NCI-H2029 (cell line): ENCODE measurements at places on chromosomes 12 and 14.
A peak's percentile ranks its signal among the peaks of the same experiment; 100 is the strongest.

- no peak for DNase-seq
Measured at GRCh38 chr12:21940549-21941505, at the start of gene ABCC9. Gene ABCC9, minus strand, starts transcription at chr12:21941426. Its CDS starts 4,752 bp downstream, at chr12:21936674.

DNA sequence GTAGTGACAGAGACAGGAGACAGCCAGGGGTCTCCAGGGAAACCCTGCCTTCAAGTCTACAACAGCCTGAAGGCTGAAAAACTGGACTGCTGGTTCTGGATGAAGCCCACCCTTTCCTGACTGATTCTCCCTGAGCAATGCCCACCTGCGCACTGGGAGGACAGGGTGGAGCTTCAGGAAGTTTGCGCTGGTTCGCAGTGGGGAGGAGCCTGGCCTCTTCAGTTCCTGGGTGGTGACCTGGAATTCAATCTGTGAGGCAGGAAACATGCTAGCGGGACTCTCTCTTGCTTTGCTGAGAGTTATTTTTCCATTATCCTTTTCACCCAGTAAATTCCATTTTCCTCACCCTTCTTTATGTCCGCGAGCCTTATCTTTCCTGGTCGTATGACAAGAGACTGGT lies 600.8 kb downstream of the TRHDE start:
- no peak for DNase-seq

DNA sequence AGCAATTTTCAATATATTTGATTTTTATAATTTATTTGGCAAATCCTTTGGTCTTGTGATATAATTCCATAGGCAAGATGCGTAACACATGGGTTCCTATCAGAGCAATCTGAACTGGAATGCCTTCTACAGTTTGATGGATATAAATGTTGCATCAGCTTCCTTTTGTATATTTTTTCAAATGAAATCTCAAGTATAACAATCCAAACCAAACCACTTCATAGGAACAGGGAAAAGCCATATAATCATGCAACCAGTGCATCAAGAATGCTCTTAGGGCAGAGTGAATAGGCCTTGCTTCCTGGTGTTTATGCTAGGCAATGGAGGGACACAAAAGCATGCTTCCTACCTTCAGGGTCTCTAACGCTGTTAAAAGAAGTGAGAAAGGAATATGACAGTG lies 34.5 kb downstream of the EFCAB11 start:
- no peak for DNase-seq

DNA sequence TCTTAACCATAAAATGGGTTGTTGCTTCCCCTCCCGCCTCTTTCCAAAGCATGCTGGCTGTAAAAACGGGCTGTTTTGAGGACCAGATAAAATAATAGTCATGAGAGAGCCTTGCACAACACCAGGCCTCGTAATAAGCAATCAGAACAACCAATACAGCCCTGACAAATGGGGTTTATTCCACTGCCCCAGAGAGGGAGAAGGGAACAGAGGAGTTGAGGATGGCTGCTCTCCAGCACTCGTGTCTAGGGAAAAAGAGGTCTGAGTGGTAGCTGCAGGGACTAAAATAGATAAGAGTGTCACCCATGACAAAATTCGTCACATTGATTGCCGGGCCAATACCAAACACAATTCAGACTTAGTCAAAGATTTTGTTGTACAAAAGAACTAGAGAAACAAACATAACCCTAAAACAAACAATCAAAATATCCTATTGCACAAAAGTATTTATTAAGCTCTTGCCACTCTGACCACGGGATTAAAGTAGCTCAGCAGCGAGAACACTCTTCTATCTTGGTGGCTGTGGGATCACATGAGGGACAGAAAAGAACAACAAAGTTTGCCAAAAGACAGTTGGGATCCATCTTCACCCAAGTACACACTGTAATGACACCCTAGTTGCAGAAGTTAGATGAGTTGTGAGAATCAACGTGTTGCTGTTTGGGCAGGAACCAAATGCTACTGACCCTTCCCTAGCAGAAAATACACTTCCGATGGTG lies 188.0 kb downstream of the FOXN3 start:
- DNase-seq, result no peak

- no peak for DNase-seq
Measured at GRCh38 chr14:63752449-63753169, 24.7 kb upstream of the SGPP1 start.

- no peak for DNase-seq
Measured at GRCh38 chr14:100328495-100329163, 5.5 kb downstream of the SLC25A47 start.

GRCh38 chr14:95488376-95489213 lies 27.9 kb downstream of the SYNE3 start:
- no peak for DNase-seq

GRCh38 chr12:103887738-103888137 lies 42.5 kb upstream of the HSP90B1 start:
- DNase-seq, result no peak

- no peak for DNase-seq
Measured at GRCh38 chr14:54360667-54361066, 36.1 kb upstream of the CDKN3 start.

- DNase-seq, result peak; percentile 99
Measured at GRCh38 chr14:32217301-32217700, 14.2 kb upstream of the RNU6-8 start.

- no peak for DNase-seq
Measured at GRCh38 chr12:111143271-111143670, 222.9 kb upstream of the MYL2 start.

DNA sequence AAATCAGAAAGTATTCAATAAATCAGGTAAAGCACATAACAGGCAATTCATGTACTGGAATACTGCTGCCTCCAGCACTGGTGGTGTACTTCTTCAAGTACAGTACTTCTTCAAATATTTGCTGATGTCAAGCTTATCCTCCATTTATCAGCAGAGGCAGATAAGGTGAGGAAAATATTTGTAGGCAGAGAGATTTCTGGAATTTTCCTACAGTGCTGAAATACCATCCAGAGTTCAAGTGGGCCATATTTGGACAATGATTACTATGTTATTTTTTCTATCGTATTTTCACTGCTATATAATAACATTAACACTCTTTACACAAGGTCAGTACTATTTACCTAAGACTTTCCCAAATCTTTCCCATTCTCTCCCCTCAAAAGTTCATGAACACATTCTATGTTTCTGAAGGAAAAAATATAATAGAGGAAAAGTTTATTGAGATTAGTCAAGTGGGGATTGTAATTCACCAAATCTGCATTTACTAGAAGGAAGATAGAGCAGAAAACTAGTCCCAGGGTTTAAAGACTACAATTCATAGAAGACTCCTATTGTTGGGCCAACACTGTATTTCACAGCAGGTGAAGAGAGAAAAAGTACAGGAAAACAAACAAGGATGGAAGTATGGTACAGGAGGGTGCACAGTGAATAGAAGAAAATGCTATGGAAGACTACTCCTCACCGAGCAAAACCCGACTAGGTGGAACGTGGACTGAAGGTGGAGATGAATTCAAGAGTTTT lies 141.1 kb downstream of the PAWR start:
- no peak for DNase-seq

DNA sequence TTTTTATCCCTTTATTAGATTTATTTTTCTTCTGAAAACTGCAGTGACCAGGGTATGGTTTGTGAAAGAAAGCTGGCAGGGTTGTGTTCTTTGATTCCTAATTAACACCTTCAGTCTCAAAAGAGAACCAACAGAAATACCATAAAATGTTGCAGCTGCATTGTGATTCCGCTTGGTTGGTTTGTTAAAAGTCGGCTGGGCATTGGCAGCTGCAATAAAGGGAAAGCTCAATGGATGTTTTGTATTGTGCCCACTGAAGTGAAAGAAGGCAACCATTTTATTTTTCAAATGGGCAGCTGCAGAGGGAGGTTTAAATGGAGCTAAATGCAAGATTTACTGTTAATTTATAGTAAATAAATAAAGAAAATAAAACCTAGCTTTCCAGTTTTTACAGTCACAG lies 16.7 kb downstream of the LGR5 start:
- peak; percentile 56 for DNase-seq

- no peak for DNase-seq
Measured at GRCh38 chr14:92657457-92658142, 90.8 kb downstream of the LGMN start.

GRCh38 chr14:32021341-32021740 lies 55.8 kb upstream of the ARHGAP5 start:
- DNase-seq, result no peak

- DNase-seq, result no peak
Measured at GRCh38 chr12:43737646-43738045, 20.9 kb downstream of the PUS7L start.

GRCh38 chr12:65618588-65618987 lies 205.7 kb upstream of the HMGA2 start:
- DNase-seq, result no peak

- DNase-seq, result no peak
Measured at GRCh38 chr14:79605849-79606248, 605.5 kb downstream of the DIO2 start.

DNA sequence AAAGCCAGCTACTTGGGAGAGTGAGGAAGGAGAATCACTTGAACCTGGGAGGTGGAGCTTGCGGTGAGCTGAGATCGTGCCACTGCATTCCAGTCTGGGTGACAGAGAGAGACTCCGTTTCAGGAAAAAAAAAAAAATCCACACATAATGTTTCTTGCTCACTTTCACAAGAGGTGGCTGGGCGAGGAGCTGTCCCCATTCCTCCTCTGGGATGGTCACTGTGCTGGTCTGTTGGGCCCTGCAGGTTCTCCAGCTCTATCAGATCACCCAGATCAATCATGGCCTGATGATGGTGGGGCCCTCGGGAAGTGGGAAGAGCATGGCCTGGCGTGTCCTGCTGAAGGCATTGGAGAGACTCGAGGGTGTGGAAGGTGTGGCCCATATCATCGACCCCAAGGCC lies 47.3 kb downstream of the DYNC1H1 start:
- DNase-seq, result no peak

DNA sequence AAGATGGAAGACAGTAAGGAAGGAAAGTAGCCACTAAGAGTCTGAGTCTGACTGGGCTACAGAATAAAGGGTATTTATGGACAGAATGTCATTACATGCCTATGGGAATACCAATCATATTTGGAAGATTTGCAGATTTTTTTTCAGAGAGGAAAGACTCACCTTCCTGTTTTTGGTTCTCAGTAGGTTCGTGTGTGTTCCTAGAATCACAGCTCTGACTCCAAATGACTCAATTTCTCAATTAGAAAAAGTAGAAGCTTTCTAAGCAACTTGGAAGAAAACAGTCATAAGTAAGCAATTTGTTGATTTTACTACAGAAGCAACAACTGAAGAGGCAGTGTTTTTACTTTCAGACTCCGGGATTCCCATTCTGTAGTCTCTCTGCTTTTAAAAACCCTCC lies 15.4 kb upstream of the PAPLN start:
- no peak for DNase-seq

DNA sequence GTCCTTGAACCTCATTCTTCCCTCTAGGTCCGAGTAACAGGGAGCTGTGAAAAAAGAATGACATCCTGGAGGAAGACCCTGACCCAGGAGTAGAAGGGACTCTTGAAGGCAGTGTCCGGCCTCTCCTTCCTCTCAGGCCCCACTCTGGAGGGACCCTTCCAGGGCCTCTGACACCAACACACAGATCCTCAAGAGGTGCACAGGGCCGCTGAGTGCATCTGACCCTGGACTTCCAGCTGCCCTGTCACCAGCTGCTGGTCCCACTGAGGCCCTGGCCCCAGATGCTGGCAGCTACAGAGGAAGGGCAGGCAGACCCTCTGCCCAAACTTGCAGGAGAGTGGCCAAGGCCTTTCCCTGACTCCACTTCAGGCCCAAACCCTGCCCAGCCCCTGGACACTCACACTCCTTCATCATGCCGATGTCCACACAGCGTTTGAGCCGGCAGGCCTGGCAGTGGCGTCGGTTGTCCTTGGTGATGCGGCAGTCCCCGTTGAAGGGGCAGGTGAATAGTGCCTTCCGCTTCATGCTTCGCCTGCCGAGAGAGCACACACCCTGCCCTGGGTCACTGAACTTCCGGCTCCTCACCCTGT lies 40.1 kb downstream of the VDR start:
- DNase-seq, result no peak

DNA sequence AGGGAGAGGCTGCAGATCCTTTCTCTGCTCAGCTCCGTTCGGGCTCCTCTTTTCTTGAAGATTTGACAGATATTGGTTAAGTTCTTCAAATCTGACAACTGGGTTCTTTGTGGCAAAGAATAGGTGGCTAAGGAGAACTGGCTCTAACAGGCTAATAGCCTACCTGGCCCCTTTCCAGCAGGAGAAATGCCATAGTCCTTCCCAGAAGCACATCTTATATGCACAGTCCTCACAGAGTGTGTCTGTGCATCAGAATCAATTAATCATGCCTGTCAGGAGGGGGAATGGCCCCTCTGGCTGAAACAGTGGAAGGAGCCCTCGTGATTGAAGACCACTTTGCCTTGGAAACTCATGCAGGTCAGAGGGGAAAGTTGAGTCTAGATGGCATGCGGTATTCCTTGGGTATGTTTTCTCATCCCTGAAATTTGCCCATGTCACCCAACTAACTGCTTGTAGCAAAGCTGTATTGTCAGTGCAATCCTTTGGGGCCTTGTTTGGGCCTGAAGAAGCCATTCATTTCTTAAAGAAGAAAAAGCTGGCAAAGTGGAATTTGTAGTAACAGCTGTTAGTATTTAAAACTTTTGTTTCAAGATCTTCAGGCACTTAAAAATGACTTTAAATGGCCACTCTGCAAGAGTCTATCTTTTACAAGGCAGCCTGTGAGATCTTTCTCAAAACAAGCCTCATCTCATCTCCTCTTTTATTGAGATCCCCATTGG lies 251.5 kb downstream of the ZFP36L1 start:
- DNase-seq, result no peak

- no peak for DNase-seq
Measured at GRCh38 chr14:31855262-31855661, 221.8 kb upstream of the ARHGAP5 start.

GRCh38 chr14:91371990-91372375 lies 45.6 kb downstream of the CCDC88C start:
- no peak for DNase-seq

- DNase-seq, result no peak
Measured at GRCh38 chr12:41981758-41982157, 162.9 kb downstream of the GXYLT1 start.

DNA sequence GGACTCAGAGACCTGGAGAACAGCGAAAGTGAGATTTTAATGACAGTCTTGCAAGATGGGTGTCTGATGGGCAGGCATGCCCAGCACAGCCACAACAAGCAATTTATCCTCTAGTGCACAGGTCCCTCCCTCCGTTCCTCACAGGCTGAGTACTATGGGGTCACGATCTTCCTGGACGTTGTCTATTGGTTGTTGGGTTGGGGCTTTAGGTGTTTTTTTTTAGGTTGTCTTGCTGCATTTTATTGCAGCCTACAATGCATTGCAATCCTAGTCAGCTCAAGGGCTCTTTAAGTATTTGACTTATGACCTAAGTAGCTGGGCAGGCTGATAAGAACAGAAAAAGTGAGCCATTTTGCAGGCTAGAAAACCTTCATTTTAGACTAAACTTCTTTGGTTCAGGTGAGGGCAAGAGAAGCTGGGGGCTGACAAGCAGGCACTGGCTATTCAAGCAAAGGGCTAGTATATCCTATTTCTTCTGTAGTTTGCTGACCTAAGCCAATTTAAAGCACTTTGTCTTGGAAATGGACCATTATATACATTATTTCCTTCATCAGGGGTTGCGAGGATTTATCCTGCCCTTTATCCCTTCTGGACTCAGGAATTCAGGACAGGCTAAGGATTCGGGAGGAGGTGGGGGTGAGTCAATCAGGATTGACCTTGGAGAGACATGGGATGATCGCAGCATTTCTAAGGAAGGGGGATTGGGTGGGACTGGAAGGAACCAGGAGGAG lies 6.0 kb downstream of the KRT7 start:
- DNase-seq, result no peak
